Stimulated activated CD4-positive, alpha-beta T cell treated with anti-CD3 and anti-CD28 coated beads, Interleukin-4, amount 100 ng/mL, for 24 hours (primary cell): ENCODE measurements at places on chromosomes 13 and 19.
A peak's percentile ranks its signal among the peaks of the same experiment; 100 is the strongest.

DNA sequence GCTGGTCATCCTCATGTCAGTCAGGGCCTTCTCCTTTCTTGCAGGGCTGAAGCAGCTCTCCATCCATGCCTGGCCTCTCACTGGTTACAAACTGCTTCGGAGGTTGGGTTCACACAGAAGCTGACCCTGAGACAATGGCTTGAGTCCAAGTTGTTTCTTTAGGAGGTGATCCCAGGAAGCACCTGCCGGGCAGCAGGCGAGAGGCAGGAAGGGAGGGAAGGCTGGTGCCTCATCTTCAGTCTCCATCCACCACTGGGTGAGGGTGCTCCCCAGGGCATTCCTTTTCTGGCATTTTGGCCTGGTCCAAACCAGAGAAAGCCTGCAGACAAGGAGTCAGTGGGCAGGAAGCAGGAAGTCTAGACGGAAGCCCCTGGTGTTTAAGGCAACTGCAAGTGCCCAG is 17.6 kb upstream of the SPATA13 start:
- DNase-seq, result no peak

DNA sequence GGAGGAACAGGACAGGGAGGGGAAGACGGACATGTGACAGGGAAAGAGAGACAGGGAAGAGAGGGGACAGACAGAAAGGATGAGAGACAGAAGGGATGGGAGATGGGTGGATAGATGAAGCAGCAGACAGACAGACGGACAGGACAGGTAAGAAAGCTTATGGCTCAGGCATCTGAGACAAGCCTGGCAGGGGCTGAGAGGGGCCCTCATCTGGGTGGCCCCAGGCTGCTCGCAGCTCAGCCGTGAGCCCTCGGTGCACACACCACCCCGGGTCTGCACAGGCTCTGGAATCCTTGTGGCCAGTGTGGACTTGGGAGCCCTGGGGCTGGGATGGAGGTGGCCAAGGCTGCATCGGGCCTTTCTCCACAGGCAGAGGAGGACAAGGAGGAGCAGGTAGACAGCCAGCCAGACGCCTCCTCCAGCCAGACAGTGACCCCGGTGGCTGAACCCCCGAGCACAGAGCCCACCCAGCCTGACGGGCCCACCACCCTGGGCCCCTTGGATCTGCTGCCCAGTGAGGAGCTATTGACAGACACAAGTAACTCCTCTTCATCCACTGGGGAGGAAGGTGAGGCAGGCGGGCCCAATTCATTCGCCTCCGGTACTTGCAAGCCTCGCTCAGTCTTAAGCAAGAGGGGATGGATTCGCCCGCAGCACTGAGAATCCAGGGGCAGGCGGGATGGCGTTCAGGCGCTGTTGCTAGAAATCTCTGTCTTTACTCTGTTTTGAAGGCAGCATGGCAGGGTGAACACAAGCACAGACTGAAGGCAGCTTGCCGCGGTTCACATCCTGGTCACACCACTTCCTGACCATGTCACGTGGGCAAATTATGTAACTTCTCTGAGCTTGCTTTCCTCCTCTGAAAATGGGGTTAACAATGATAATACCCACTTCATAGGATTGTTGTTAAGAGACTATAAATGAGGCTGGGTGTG is 14.0 kb downstream of the GRAMD1A start:
- peak; percentile 54 for DNase-seq

DNA sequence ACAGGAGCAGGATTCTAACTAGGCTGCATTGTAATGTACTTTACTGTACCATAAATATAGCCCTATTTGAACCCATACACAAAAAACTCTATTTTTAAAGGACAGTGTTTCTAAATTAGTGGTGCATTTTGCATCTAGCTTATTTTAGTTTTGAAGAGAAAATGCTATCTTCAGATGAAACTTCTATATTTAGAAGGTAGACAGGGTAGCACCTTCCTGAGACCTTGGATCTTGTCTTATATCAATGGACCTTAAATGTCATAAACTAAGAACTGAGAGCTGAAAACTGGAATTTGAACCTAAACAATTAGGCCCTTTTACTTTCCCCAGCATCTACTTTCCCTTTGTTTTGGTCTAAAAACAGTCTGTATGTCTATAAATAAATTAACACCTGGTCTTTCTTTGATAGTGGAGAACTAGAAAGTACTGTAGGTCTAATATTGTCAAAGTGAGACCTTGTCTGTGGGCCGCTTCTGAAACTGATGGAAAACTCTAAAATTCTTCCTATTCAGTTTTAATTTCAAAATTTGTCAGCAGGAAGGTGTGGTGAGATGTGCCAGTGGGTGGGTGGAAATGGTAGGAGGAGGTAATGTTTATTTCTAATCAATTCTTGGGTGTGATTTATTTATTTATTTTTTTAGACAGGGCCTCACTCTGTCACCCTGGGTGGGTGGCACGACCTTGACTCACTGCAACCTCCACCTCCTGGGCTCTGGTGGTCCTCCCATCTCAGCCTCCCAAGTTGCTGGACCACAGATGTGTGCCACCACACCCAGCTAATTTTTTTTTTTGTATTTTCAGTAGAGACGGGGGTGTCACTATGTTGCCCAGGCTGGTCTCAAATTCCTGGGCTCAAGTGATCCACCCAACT is 10.1 kb downstream of the COG3 start:
- DNase-seq, result no peak

DNA sequence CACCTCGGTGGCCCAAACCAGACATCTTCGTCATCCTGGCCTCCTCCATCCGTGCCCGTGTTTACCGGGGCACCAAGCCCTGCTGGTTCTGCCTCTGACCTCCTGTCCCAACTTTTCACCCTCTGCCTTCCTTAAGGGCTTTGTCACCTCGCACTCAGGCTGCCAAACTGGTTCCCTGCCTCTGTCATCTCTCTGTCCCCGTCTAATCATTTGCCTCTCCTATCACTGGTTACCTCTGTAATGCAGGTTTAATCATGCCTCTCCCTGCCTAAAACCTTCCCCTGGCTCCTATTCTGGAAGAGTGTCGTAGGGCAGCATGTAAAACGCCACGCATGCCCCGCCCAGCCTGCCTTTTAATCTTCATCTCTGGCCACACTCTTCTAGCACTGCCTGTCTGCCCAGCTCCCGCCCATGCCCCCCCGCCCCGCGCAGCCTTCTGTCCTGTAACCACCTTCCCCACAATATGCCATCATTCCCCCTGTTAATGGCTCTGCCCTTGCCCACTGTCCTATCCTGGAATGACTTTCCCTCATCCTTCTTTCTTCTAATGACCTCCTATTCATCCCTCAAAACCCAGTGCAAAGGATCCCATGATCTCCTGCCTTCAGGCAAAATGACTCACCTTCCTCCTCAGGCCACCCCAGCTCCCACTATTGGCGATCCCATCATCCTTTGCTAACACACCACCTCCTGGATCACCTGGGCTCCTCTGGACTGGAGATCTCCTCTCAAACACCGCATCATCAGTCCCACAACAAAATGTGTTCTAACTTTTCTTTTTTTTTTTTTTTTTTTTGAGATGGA is 66.7 kb downstream of the PEX11G start:
- no peak for DNase-seq

GRCh38 chr13:112617754-112618375 is 29.9 kb upstream of the TUBGCP3 start:
- DNase-seq, result no peak

- no peak for DNase-seq
Observed at GRCh38 chr13:36395280-36395679, 37.0 kb upstream of the CCNA1 start.

DNA sequence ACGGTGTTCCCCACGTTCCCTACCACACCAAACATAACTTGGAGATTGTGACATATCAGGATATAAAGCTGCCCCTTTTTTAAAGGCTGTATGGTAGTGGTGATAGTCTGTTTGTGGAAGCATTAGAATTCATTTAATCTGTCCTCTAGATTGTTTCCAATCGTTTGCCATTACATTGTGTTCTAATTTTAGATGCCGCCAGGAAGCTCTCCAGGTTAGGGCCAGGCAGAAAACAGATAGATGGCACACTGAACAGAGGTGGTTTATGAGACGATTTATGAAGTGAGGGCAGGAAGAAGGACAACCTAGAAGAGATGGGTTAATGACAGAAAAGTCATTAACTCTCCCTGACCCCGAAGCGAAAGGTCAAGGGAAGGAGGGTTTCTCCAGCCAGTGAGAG is 30.0 kb downstream of the ARHGEF7 start:
- no peak for DNase-seq

- peak; percentile 94 for DNase-seq
Observed at GRCh38 chr13:41456768-41457588, at the start of gene RGCC. RGCC (plus strand) TSS chr13:41457550; CDS start chr13:41457708, 158 bp downstream.

- DNase-seq, result no peak
Observed at GRCh38 chr13:104295537-104295936, 1229.3 kb upstream of the SLC10A2 start.

DNA sequence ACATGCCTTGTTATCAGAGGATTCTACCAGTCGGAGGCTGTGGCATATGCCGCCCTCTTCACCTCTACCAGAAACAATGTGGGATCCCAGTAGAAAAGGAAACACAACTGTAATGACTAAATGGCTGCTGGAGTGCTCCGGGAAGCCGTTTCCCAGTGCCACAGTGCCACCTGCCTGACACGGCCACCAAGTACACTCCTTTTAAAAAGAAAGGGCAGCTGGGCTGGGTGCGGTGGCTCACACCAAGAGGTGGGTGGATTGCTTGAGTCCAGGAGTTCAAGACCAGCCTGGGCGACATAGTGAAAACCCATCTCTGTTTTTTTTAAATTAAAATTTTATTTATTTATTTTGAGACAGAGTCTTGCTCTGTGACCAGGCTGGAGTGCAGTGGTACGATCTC is 67.3 kb downstream of the TRPM4 start:
- no peak for DNase-seq

GRCh38 chr13:46543287-46543686 is 9.7 kb upstream of the LRCH1 start:
- no peak for DNase-seq

- no peak for DNase-seq
Observed at GRCh38 chr13:47790755-47791154, 210.3 kb downstream of the SUCLA2 start.

- no peak for DNase-seq
Observed at GRCh38 chr19:32750441-32751055, 31.0 kb downstream of the TDRD12 start.

- DNase-seq, result no peak
Observed at GRCh38 chr13:110108348-110109139, 198.4 kb downstream of the COL4A1 start.

- DNase-seq, result no peak
Observed at GRCh38 chr19:35596366-35596999, 10.5 kb downstream of the PMIS2 start.

DNA sequence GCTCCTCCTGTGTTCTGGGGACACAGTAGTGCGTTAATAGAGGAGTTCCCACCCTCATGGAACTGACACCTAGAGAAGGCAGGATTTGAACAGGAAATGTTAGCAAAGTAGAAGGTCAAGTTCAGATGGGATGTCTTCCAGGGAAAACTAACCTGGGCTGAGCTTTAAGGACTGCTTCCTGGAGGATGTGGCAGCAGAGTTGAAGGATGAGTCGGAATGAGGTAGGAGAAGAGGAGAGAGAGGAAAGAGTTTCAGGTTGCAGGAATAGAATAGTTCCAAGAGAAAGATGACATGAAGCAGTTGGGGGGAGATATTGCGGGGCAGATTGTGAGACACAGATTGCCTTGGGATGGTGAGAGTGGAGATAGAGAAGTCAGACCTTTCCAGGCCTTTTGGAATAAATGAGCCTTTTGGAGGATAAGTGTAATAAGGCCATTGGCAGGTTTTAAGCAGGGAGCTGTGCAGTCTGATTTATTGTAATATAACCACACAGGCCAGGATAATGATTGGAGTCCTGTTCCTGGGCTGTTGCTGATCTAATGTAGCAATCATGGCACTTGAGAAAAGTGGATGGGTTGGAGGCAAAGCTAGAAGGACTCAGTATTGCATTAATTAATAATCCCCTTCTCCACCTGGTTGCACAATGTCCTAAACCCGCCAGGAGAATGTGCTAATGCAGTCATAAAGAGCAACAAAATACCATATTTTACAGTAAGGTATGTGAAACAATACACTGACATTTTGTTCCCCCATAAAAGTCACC is 205.4 kb downstream of the SHISA2 start:
- DNase-seq, result no peak

DNA sequence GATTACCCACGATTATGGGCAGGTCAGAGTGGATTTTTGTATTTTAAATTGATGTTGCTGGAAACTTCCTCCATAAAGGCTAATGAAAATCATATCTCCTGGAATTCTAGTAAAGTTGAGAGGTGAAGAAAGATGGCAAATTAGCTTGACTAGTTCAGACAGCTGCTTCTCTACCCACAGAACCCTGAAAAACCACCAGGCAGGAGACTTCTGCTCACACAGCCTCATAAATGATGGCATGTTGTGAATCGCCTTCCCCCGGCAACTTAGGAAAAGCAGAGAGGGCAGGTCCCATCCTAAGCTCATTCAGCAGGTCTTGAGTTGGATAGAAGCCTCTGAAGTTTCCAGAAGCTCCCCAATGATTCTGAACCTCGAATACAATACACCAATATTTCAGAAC is 87.6 kb upstream of the SLC7A1 start:
- no peak for DNase-seq

- no peak for DNase-seq
Observed at GRCh38 chr13:74904556-74904955, 577.4 kb downstream of the TBC1D4 start.

DNA sequence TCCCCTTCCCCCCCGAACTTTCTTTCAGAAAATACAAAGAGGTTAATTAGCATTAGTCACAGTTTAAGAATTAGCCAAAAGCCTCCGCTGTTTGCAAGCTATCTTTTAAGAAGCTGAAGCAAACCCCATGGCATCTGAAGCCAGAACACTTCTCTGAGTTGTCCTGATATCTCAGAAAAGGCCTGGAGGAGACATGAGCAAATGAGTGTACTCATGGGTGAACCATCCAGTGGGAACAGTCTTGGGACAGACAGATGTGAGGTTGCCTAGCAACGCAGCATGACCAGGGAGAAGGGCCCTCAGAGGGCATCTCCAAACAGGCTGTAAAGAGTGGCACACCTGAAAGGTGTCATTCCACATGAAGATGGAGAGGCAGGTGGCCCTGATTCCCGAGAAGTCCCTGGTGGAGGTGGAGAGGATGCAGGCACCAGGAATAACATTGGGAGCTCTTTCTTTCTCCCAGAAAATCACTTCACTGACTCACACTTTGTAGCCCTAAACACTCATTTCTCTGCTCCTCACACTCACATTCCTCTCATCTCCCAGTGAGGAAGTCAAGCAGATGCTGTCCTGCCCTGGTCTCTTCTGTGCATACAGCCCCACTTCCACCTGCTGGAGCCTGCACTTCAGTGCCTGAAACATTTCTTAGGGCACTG is 87.0 kb upstream of the TSHZ3 start:
- DNase-seq, result no peak

GRCh38 chr19:47512183-47512947 is 2.5 kb downstream of the NAPA start:
- no peak for DNase-seq

- no peak for DNase-seq
Observed at GRCh38 chr19:40326201-40326600, 22.0 kb downstream of the C19orf47 start.
